Spinal cord (tissue), 10 donors: ENCODE measurements at places on chromosomes 7 and 10. TPM values are rescaled to one million over a fixed set of nuclear protein-coding genes. Genes with fewer than 3 reads are reported as not detected.
A peak's percentile ranks its signal among the peaks of the same experiment; 100 is the strongest.

The ZNF212 gene
- 6.8 TPM for total RNA-seq

GRCh38 chr10:55500931-55501559, 700.0 kb upstream of the PCDH15 start:
- no peak for DNase-seq
- no peak overlapping the region for H3K4me3 ChIP-seq
- H3K4me1 ChIP-seq: no peaks in the 10 kb centered on the region
- H3K36me3 ChIP-seq: no peaks in the 10 kb centered on the region

The ATG9B gene
- total RNA-seq: 2.3 TPM

GRCh38 chr7:451255-452225, 68.1 kb downstream of the PDGFA start:
- no peak overlapping the region for H3K27ac ChIP-seq
- peaks cover 38% of the 10 kb centered on the region for H3K4me1 ChIP-seq
- H3K36me3 ChIP-seq: no peaks in the 10 kb centered on the region
- DNase-seq: no peak
- H3K4me3 ChIP-seq: no peak overlapping the region
- H3K27me3 ChIP-seq: peaks cover 26% of the 10 kb centered on the region

The TUBB8 gene
- not detected for total RNA-seq

The TRIM50 gene
- not detected for total RNA-seq

The UNCX gene
- 1.8 TPM for total RNA-seq

DNA sequence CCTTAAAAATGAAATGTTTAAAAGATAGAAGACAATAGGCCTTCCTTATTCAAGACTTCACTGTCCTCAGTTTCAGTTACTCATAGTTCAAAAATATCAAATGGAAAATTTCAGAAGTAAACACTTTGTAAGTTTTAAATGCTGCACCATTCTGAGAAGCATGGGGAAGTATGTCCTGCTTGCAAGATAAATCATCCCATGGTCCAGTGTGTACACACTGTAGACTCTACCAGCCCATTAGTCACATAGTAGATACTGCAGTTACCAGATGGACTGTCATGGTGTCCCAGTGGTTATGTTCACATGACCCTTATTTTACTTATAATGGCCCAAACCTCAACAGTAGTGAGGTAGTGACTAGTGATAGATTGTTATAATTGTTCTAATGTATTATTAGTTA, 69.5 kb downstream of the PTPN12 start:
- no peak for DNase-seq
- H3K36me3 ChIP-seq: peaks cover 22% of the 10 kb centered on the region
- no peak overlapping the region for H3K27ac ChIP-seq
- H3K4me3 ChIP-seq: no peak overlapping the region

DNA sequence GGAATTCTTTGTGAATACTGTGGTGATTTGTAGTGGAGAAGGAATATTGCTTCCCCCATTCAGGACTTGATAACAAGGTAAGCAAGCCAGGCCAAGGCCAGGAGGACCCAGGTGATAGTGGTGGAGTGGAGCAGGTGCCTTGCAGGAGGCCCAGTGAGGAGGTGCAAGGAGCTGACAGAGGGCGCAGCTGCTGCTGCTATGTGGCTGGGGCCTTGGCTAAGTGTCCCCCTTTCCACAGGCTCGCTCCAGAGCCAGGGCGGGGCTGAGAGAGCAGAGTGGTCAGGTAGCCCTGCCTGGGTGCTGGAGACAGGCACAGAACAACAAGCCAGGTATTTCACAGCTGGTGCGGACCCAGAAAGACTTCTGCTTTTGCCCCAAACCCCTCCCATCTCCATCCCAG, 162.9 kb downstream of the EGFR start:
- no peaks in the 10 kb centered on the region for H3K27me3 ChIP-seq
- H3K36me3 ChIP-seq: peaks cover 33% of the 10 kb centered on the region
- no peak overlapping the region for H3K27ac ChIP-seq
- no peak overlapping the region for H3K4me3 ChIP-seq

- peaks cover 6% of the 10 kb centered on the region for H3K36me3 ChIP-seq
- DNase-seq: no peak
- H3K27me3 ChIP-seq: no peaks in the 10 kb centered on the region
- H3K4me3 ChIP-seq: peak overlapping the region; percentile 91
- peak overlapping the region; percentile 96 for H3K27ac ChIP-seq
Measured at GRCh38 chr7:128454808-128455542, 703 bp upstream of the HILPDA start.

DNA sequence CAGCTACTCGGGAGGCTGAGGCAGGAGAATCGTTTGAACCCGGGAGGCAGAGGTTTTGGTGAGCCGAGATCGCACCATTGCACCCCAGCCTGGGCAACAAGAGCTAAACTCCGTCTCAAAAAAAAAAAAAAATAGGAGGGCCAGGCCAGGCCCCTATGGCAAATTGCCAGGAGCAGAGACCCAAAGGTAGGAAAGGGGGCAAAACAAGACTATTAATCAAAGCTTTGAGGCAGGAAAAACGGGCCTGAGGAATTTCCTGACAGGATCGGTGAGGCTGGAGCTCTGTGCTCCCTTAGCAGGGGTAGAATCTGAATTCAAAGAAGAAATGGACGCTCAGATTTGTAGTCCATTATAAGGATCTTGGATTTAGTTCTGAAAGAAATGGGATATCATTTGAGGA, 2.8 kb upstream of the VOPP1 start:
- H3K27ac ChIP-seq: no peak overlapping the region
- H3K4me3 ChIP-seq: no peak overlapping the region
- DNase-seq: no peak
- H3K36me3 ChIP-seq: no peaks in the 10 kb centered on the region
- H3K4me1 ChIP-seq: peaks cover 17% of the 10 kb centered on the region
- no peaks in the 10 kb centered on the region for H3K27me3 ChIP-seq

- no peaks in the 10 kb centered on the region for H3K36me3 ChIP-seq
- DNase-seq: no peak
- H3K27ac ChIP-seq: no peak overlapping the region
- no peak overlapping the region for H3K4me3 ChIP-seq
Measured at GRCh38 chr7:143408252-143408685, 387 bp downstream of the EPHA1 start.

The VENTX gene
- total RNA-seq: 0.06 TPM

The SPAM1 gene
- total RNA-seq: not detected

- no peaks in the 10 kb centered on the region for H3K36me3 ChIP-seq
- H3K4me3 ChIP-seq: no peak overlapping the region
- H3K27ac ChIP-seq: no peak overlapping the region
- DNase-seq: no peak
- H3K4me1 ChIP-seq: peaks cover 37% of the 10 kb centered on the region
- H3K27me3 ChIP-seq: no peaks in the 10 kb centered on the region
Measured at GRCh38 chr7:2805213-2805944, 38.7 kb downstream of the GNA12 start.

DNA sequence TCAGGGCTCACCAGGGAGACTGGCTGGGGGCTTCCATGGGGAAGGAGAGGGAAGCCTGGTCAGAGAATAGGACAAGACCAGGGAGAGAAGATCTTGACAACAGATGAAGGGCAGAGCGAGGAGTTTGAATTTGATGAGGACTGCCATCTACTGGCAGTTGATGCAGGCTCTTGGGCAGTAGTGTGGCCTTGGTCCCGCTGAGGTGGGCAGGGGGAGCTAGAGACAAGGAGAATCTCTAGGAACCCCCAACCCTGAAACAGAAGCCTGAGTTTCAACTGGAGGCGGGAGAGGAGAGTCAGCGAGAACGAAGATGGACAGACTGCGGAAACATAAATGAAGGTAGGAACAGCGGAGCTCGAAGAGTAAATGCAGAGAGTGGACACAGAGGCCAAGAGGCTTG, 81.0 kb downstream of the PPP1R3C start:
- H3K4me1 ChIP-seq: peaks cover 10% of the 10 kb centered on the region
- H3K27me3 ChIP-seq: no peaks in the 10 kb centered on the region
- no peak overlapping the region for H3K4me3 ChIP-seq
- DNase-seq: peak; percentile 36
- no peaks in the 10 kb centered on the region for H3K36me3 ChIP-seq

The SLC26A3 gene
- not detected for total RNA-seq

DNA sequence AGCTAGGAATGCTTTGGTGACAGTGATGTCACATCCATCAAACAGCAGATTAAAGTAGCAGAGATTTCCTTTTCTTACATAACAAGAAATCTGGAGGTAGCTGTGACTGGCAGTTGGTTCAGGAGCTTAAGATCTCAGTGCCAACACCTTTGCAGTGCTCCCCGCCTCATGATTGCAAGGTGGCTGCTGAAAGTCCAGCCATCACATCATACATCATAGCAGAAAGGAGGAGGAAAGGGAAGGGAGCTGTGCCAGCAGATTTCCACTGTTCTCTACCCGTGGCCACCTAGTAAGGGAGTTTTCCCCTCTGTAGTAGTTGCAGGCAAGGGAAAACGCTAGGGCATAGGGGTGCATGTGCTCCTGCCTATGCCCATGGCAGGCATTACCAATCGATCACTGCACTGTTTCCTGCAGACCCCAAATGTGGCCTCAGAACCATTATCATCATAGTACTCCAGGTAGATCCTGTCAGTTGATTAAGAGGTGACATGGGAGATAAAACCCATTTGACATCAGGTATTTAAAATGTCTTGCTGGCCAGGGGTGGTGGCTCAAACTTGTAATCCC, 57.9 kb upstream of the GTF2IRD1 start:
- H3K36me3 ChIP-seq: peaks cover 88% of the 10 kb centered on the region
- no peaks in the 10 kb centered on the region for H3K27me3 ChIP-seq
- DNase-seq: no peak

The ATRNL1 gene
- 60.2 TPM for total RNA-seq

- H3K4me3 ChIP-seq: no peak overlapping the region
- H3K36me3 ChIP-seq: no peaks in the 10 kb centered on the region
- DNase-seq: no peak
- no peaks in the 10 kb centered on the region for H3K4me1 ChIP-seq
- no peaks in the 10 kb centered on the region for H3K27me3 ChIP-seq
Measured at GRCh38 chr10:1779796-1780195, 42.5 kb upstream of the ADARB2 start.

The PRRT4 gene
- 6.7 TPM for total RNA-seq

GRCh38 chr7:148847815-148848734, 36.0 kb downstream of the EZH2 start:
- H3K27me3 ChIP-seq: no peaks in the 10 kb centered on the region
- no peak for DNase-seq
- H3K36me3 ChIP-seq: no peaks in the 10 kb centered on the region
- H3K27ac ChIP-seq: no peak overlapping the region
- no peak overlapping the region for H3K4me3 ChIP-seq

DNA sequence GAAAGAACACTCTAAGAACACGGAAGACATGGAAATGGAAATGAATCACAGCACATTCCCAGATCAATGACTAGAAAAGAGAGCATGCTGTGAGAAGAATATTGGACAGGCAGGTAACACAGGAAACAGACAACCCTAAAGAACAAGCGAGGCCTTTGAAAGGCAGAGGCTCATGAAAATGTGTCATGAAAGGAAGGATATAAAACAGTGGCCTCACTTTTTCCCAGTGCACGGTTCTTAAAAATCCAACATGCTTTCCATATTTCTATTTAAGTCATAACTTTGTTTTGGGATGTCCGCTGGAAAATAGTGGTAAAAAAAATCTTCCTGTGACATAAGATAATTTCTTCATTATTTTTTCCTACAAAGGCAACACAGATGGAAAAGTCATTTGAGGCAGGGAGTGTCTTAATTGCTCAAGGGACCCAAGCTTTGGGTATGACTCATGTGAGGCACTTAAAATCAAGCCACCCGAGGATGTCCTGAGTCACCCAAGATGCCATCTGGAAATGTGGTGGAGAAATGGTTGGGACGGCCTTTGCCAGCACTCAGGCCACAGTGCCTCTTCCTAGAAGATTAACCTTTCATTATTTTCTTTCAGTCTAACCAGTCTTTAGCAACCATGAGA, 17.0 kb downstream of the ITIH5 start:
- H3K27ac ChIP-seq: no peak overlapping the region

The TMEM248 gene
- 101 TPM for total RNA-seq

- no peaks in the 10 kb centered on the region for H3K27me3 ChIP-seq
- no peak overlapping the region for H3K4me3 ChIP-seq
- H3K4me1 ChIP-seq: no peaks in the 10 kb centered on the region
- no peak for DNase-seq
Measured at GRCh38 chr10:10598297-10598696, 419.4 kb upstream of the CELF2 start.

The CPED1 gene
- total RNA-seq: 34.1 TPM

DNA sequence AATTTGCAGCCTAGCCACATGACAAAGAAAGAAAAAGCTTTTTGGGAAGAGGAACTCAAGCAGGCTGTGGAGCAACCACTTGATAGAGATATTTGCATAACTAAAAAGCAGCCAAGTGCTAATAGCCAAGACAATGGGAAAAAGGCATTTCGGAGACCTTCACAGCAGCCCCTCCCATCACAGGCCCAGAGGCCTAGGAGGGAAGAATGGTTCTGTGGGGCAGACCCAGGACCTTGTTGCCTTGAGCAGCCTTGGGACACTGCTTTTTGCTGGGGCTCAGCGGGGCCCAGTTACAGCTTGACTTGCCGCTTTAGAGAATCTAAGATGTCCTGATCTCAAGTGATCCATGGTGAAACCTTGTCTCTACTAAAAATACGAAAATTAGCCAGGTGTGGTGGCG, 38.5 kb downstream of the FAM149B1 start:
- no peak overlapping the region for H3K4me3 ChIP-seq
- H3K27me3 ChIP-seq: no peaks in the 10 kb centered on the region
- no peaks in the 10 kb centered on the region for H3K4me1 ChIP-seq
- no peak for DNase-seq

The SLC26A4 gene
- total RNA-seq: 1.3 TPM

DNA sequence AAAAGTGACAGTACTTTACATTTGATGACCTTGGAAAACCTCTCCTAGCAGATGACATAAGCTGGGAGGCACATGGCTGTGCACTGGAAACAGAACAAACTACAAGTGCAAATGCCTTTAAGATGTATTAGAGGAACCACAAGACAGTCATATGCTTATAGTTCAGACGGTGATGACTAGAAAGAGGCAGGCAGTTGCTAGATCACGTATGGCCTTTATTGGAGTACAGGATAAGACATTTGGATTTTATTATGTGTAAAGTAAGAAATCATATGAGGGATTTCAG, 290.0 kb downstream of the SORCS1 start:
- no peaks in the 10 kb centered on the region for H3K4me1 ChIP-seq
- H3K27ac ChIP-seq: no peak overlapping the region
- no peak overlapping the region for H3K4me3 ChIP-seq
- DNase-seq: no peak
- no peaks in the 10 kb centered on the region for H3K27me3 ChIP-seq

GRCh38 chr10:122702275-122702674, 2.6 kb upstream of the C10orf120 start:
- DNase-seq: no peak
- no peaks in the 10 kb centered on the region for H3K27me3 ChIP-seq
- no peaks in the 10 kb centered on the region for H3K4me1 ChIP-seq
- no peak overlapping the region for H3K4me3 ChIP-seq

- no peaks in the 10 kb centered on the region for H3K27me3 ChIP-seq
- DNase-seq: no peak
- H3K36me3 ChIP-seq: no peaks in the 10 kb centered on the region
Measured at GRCh38 chr7:48311464-48312100, 140.3 kb downstream of the ABCA13 start.

GRCh38 chr7:15305002-15305600, 256.7 kb downstream of the AGMO start:
- H3K4me3 ChIP-seq: no peak overlapping the region
- no peak for DNase-seq
- no peaks in the 10 kb centered on the region for H3K4me1 ChIP-seq
- H3K36me3 ChIP-seq: no peaks in the 10 kb centered on the region
- no peaks in the 10 kb centered on the region for H3K27me3 ChIP-seq

GRCh38 chr10:60917331-60918280, 26.4 kb downstream of the RHOBTB1 start:
- no peak overlapping the region for H3K4me3 ChIP-seq
- no peak for DNase-seq
- no peaks in the 10 kb centered on the region for H3K36me3 ChIP-seq
- H3K27ac ChIP-seq: no peak overlapping the region
